Activated B cell treated with CpG ODN at 0.5 μM for 24 hours (primary cell): ENCODE measurements at places on chromosomes 1 and 21. TPM values are rescaled to one million over a fixed set of nuclear protein-coding genes. Genes with fewer than 3 reads are reported as not detected.

DNA sequence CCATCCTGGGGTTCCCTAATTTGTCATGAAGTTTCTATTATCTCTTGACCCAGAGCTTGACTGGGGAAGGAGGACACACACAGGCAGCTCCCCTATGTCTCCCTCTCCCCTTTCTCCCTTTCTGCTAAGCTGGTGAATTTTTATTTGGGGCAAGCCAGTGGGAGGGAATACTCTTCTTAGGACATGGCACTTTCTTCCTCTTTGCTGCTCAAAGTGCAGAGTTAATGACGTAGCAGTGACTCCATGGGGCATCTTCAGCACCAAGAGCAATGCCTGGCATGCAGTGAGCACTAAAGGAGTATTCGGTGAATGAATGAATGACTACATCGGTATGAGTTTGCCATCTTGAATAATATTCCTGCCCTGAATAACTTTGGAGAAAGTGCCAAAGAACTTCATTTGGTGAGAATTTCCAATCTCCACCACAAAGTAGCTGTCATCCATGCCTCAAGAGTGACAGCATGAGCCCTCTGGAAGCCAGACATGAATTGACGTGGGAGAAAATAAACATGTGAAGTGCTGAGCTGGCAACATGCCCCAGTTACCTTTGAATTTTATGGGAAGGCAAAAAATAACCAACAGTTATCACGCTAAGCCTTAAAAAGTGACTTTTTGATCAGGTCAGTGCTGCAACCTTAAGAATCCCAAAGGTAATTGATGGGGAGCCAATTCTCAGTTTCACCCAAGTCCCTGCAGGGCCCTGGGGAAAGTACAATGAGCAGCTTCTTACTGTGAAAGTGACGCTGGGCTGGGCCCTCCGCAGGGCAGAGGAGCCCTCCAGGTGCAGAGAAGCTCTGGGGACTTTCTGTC, 22.1 kb upstream of the ATF3 start:
- no peak for DNase-seq

- DNase-seq = no peak
Measured at GRCh38 chr21:14361958-14362357, 21.0 kb downstream of the HSPA13 start.

DNA sequence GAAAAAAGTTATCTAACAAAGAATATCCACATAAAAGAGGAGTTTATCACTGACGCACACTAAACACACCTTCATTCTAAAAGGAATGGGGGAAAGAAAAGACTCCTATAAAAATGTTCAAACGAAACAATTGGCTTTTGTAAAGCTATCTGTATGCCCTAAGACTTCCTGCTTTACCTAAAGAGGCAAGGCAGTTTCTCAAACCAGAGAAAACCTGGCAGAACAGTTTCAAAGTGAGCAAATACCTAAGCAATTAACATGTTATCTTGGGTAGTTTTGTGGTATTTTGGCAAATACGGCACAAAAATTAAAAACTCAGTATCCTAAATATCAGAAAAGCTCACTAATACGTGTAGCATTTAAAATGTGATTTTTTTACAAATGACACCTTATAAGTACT, 1.9 kb downstream of the PUM1 start:
- no peak for DNase-seq

- DNase-seq = no peak
Measured at GRCh38 chr1:19113697-19114092, 96.4 kb downstream of the UBR4 start.

DNA sequence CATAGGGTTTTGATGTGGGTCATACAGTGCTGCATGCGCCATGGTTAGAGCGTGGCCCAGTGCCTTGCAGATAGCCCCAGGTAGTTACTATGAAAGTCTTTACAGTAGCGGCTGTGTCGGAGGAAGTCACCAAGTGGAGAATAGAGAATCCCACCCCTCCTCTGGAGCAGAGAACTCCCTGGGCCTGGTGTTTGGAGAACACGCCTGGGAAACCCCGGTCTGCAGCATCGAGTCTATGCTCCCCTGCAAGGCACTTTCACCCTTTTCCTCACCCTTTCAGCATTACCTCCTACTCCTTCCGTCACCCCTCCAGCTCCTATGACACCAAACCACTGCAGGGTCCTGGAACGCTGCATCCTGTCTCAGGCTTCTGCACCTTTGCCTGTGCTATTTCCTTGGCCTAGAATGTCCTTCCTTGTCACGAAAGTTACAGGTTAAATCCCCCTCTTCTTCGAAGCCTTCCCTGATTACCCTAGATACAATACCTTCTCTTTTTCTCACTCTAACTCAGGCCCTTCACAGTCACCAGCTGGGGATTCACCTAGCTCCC, 2.7 kb upstream of the SLC1A7 start:
- no peak for DNase-seq

- no peak for DNase-seq
Measured at GRCh38 chr1:150102986-150103385, 35.4 kb downstream of the VPS45 start.

GRCh38 chr1:208312706-208313105, 68.5 kb upstream of the PLXNA2 start:
- no peak for DNase-seq

DNA sequence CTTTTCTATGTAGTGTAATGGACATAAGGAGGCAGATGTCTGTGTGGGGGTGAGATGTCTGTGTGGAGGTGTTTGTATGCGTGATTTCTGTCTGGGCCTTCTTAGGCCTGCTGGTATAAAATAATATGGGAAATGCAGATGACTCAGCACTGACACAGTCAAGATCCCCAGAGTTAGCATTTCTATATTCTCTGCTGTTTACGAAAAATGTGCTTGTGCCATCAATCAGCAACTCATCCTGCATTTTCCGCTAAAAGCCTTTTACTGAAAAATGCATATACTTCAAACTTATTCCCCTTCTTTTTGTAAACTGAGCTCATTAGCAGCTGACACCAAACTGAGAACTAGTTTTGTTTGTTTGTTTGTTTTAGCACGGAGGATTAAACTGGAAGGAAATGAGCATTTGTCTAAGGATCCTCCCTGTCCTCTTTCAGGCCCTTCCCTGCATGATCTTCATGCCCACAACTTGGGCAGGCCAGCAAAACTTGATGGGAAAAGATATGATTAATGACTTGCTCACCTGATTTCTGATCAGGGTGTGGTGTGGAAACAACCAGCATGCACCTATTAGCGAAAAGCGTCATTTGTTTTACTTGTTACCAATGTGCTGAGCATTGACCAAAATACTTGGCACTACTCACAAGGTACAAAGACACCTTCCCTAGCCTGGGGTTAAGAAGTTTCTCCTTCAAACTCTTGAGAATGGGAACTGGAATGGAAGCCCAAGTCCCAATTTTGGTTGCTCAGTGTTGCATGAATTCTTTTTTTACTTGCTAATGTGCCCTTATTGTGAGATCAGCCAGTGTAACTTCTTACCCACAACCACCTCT, 77.4 kb downstream of the NDUFS5 start:
- DNase-seq = no peak

- no peak for DNase-seq
Measured at GRCh38 chr1:200306944-200307754, 102.7 kb downstream of the ZNF281 start.

DNA sequence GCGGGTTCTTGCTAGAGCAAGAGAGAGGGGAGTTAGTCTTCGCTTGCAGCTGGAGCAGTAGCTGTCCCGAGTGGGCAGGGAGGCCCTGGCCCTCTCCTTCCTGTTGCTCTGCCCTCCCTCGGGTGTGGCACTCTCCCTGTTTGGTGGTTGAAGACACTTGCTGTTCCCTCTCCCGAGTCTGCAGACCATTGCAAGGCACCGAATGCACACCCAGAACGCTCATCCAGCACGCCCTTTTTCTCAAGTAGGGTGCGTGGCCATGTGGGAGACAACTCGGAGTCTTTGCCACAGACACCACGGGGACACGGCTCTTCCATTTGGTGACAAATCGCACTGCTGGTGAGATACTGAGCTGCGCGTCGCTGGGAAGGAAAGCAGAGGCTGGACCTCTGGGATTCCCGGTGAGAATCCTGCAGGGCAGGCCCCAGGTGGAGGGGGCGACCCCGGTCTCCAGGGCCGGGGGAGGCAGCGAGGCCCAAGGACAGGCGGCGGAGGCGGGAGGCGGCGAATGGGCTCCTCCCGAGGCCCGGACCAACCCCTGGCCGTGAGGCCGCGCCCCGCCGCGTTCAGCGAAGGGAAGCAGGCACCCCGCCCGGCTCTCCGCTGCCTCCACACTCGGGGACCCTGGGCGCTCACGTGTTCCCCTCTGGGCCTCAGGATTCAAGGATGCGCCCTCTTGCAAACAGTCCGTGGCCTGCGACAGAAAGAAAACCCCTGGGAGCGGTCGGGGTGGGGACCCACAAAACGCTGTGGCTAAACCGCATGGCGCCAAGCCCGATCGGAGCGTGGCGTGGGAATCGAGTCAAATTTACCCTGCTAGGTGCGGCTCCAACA, 10.4 kb upstream of the TMEM200B start:
- DNase-seq = no peak

DNA sequence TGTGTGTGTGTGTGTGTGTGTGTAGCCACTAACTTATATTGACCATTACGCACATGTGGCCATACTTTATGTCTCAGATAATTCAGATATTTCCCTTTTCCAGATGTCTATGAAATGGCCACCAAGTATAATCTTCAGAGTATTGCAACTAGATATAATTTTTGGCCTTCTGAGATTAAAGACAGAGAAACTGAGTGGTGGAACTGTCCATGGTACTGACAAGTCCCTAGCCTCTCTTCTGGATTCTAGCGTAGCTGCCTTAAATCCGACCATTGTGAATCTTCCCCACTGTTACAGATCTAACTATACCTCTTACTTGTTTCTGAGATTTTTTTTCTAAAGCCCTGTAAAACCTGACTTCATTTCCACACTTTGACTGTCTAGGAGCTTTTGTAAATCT, 100.0 kb upstream of the SERTAD4 start:
- DNase-seq = no peak

DNA sequence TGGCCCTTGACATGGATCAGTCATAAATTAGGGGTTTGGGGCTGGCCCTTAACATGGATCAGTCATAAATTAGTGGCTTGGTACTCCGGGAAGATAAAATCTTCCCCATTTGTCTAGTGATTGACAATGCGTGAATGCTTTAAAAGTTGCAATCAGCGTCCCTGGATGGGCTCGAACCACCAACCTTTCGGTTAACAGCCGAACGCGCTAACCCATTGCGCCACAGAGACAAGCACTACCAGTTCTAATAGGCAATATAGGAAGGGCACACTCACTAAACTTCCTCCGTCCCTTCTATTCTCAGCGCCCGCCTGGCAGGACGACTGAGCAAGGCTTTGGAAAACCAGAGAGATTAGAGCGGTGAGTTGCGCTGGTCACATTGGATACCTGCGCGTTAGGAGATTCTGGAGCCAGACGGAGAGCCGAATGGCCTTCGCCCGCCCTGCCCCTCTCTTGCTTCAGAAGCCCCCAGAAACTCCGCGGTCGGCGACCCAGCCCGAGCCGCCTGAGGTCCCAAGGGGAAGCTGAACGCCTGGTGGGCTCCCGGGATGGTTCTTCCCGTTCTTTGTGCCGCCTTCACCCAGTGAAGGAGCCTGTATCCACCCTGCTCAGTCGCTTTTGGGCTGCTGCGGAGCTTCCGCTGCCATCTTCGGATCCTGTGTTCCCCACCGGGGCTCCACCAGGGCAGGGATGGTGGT, 235.9 kb downstream of the FAM72C start:
- no peak for DNase-seq

DNA sequence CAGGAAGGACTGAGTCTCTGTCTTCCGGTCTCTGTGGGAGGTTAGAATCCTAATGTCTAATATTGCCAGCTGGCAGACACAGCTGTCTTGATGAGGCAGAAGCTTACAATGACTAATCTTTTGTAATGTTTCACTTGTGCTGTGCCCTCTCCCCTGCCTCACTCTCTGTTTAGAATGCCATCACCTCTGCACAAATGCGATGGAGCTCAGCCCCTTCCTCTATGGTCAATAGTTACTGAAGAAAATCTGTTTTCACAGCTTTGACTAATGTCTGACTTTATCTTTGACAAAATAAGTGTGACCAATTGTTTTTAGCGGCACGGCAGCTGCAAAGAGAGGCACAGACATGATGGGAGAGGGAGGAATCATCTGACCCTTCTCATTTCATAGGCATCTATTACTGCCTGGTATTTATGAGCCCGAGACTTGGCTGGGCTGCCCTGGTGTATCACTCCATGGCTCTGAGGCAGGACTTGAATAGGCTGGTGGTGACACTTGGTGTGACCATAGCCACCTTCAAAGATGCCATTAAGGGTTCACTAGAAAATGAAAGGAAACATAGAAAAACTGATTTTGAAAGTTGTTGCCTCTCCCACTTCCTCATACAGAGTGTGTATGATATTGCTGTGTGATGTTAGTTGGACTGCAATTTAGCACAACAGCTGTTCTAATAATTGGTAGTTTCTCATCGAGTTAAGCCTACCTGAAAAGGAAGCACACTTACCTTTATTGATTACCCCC, 163.2 kb upstream of the NBPF11 start:
- no peak for DNase-seq

DNA sequence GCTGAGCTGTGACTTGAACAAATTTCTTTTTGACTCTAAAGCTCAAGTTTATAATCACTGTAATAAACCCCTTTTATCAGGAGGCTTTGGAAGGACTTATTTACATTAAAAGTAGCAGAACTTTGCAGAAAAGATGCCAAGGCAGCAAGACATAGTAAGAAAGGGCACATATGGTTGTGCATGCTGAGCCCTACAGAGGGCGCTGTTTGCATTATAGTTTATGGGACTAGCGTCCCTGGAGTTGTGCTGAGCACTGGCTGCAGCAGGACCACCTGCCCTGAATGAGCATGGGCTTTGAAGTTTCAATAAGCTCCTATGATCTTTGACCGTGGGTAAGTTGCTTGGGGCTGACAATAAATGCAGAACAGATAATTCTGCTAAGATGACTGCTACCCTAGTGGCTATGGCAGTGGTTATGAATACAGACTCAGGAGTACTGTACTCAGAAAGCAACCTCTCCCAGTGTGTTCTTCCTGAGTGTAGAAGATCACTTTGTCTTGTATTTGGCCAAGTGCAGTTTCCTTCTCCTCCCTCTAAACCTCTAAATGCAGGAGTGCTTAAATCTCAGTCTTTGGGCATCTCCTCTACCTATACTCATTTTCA, 45.4 kb upstream of the USP1 start:
- no peak for DNase-seq

GRCh38 chr1:201774224-201774982, 54.6 kb upstream of the IPO9 start:
- no peak for DNase-seq

The OVAAL gene
- total RNA-seq = not detected in 2 replicates

The AHDC1 gene
- total RNA-seq = 22.4 and 23.3 TPM in 2 replicates

The LCE1A gene
- total RNA-seq = not detected in 2 replicates

The IFNAR2 gene
- 24.9 and 29.2 TPM in 2 replicates for total RNA-seq

The GJB3 gene
- total RNA-seq = not detected in 2 replicates

The SPRR4 gene
- not detected in 2 replicates for total RNA-seq

The FAM72B gene
- 0.98 and 2.2 TPM in 2 replicates for total RNA-seq

The HEYL gene
- total RNA-seq = not detected in 2 replicates

The NCF2 gene
- total RNA-seq = 101 TPM in 2 replicates

The TMEM269 gene
- total RNA-seq = 0.20 and 0.31 TPM in 2 replicates

The SPRR2B gene
- total RNA-seq = not detected in 2 replicates

The KRTAP7-1 gene
- not detected in 2 replicates for total RNA-seq
